ENCODE measurements at places on chromosomes 7 and 10.

- no peak for DNase-seq
Observed at GRCh38 chr7:123643495-123644441, 11.9 kb upstream of the LMOD2 start.

GRCh38 chr10:20890491-20891337, 6.4 kb downstream of the NEBL start:
- DNase-seq: no peak

DNA sequence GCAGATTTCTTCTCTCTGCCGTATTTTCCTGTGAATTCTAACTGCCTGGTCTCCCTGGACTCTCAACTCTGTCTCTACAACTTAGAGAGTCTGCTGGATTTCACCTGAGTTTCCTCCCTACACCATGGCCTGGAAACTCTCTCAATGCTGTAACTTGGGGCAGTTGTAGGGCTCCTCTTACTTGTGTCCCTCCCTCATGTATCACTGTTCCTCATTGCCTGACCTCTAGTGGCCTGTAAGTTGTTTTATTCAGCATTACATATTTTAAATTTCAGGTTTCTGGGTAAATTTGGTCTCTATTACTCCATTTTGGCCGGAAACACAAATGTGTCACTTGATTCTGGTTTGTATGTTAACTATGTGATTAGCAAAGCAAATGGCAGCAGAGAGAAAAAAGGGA, 70.9 kb downstream of the DYNC1I1 start:
- DNase-seq: no peak

DNA sequence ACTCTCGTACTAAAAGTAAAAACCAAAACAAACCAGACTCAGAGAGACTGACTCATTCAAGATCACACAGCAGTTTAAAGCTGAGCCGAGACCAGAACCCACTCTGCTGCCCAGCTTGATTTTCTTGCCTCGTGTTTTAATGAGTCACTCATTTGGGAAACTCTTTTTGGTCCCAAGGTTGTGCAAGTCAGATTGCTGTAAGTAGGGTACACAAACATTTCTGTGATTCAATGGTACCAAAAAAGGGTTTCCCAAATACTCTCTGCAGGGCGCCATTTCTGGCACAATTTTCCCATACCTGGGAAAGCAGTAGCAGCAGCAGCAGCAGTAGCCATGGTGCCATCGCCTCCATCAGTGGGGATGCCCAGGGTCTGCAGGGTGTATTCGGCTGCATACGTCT, 69.9 kb downstream of the ASAH2B start:
- DNase-seq: no peak

All from T-helper 1 cell (primary cell).